ENCODE measurements at places on chromosomes 13 and 19. TPM values are rescaled to one million over a fixed set of nuclear protein-coding genes. Genes with fewer than 3 reads are reported as not detected.

ZFP28 gene
- total RNA-seq = 13.4 TPM

NRTN gene
- not detected for total RNA-seq

MARK4 gene
- 12.3 TPM for total RNA-seq

CRB3 gene
- not detected for total RNA-seq

HSD17B14 gene
- 0.49 TPM for total RNA-seq

GPI gene
- 464 TPM for total RNA-seq

ZNF726 gene
- total RNA-seq = 0.54 TPM

ZNF17 gene
- 2.9 TPM for total RNA-seq

CYP4F3 gene
- not detected for total RNA-seq

CADM4 gene
- 0.36 TPM for total RNA-seq

ACP7 gene
- total RNA-seq = not detected

HRC gene
- total RNA-seq = 0.32 TPM

ACER1 gene
- not detected for total RNA-seq

PRSS57 gene
- total RNA-seq = not detected

KLF5 gene
- 2.1 TPM for total RNA-seq

ZNF729 gene
- total RNA-seq = not detected

VSTM1 gene
- total RNA-seq = not detected

FCER2 gene
- total RNA-seq = not detected

ZNF534 gene
- total RNA-seq = not detected

MIR17HG gene
- 1.6 TPM for total RNA-seq

ZNF418 gene
- 1.3 TPM for total RNA-seq

ZNF433 gene
- total RNA-seq = 2.9 TPM

KIR3DL2 gene
- total RNA-seq = not detected

PRTN3 gene
- total RNA-seq = 0.16 TPM

ACP5 gene
- total RNA-seq = 1.3 TPM

USHBP1 gene
- 0.36 TPM for total RNA-seq

METTL21C gene
- total RNA-seq = not detected

DHX34 gene
- total RNA-seq = 8.8 TPM

TNNT1 gene
- 3.2 TPM for total RNA-seq

CEACAM4 gene
- not detected for total RNA-seq

LRRC63 gene
- total RNA-seq = not detected

PPM1N gene
- 0.16 TPM for total RNA-seq

HCN2 gene
- 4.2 TPM for total RNA-seq

ZNF823 gene
- 5.2 TPM for total RNA-seq

MBD3L3 gene
- not detected for total RNA-seq

RASIP1 gene
- 3.4 TPM for total RNA-seq

GADD45GIP1 gene
- total RNA-seq = 45.5 TPM

TRPM4 gene
- 24.2 TPM for total RNA-seq

BRSK1 gene
- 10.2 TPM for total RNA-seq

YJEFN3 gene
- 0.18 TPM for total RNA-seq

CYP4F2 gene
- not detected for total RNA-seq

AMER2 gene
- total RNA-seq = not detected
